ENCODE measurements at places on chromosomes 4 and X. TPM values are rescaled to one million over a fixed set of nuclear protein-coding genes. Genes with fewer than 3 reads are reported as not detected.

- DNase-seq: no peak
Measured at GRCh38 chr4:184281231-184282139, 63.8 kb upstream of the ENPP6 start.

TRO gene
- 70.0 TPM for polyA plus RNA-seq

DNA sequence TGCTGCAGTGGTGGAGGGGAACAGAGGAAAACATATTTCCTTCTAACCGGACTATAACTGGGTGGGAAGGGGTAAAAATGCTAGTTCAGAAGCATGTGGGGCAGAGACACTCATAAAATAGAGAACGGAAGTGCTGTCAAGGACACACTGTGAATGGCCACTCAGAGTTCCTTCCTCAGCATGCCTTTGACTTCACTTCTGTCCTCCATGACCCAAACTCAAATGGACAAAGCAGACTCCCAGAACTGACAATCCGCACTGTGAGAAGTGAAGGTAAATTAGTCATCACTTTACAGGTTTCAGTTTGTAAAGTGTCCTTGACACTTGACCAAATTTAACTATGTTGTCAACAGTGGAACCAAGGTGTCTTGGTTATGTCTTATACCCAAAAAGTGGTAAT lies 30.2 kb upstream of the ELF2 start:
- no peak for DNase-seq

LRIT3 gene
- not detected for polyA plus RNA-seq

DNA sequence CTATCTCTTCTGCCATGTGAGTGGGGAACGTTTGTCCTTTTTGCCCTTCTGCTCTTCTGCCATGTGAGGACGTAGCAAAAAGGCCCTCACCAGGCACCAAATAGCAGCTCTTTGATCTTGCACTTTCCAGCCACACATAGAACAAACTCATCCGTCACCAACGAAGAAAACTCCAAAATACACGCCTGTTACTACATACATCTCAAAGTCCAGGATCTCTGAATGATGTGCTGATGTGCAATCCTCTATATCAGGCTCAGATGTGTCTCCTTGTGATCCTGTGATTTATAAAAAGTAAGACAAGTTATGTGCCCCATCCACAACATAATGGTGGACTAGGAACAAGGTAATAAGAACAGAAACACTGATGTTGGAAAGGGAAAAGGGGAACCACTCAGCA lies 9.8 kb upstream of the TAB3 start:
- no peak for DNase-seq

- no peak for DNase-seq
Measured at GRCh38 chr4:60296386-60296785, 903.7 kb upstream of the ADGRL3 start.

- DNase-seq: no peak
Measured at GRCh38 chr4:169220854-169221411, 49.8 kb downstream of the SH3RF1 start.

- no peak for DNase-seq
Measured at GRCh38 chr4:80111276-80111675, 38.2 kb upstream of the ANTXR2 start.

- no peak for DNase-seq
Measured at GRCh38 chr4:163804001-163804400, 309.5 kb downstream of the TMA16 start.

DNA sequence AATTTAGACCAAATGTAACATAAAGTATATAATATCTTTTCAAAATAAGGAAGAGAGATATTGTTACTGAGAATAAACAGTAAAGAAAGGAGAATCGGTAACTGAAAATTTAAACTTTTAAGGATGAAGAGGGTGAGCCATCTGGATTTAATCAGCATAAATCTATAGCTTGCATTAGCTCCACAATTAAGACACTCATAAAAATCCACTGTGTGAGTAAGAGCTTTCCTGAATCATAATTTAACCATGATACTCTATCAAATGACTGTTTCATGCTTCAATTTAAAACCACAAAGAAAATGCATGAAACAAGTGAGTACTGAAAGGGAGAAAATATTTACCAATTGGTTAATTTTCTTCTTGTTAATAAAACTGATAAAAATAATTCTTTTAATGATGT lies 951.5 kb upstream of the SLIT2 start:
- DNase-seq: no peak

MAGEA10 gene
- polyA plus RNA-seq: 49.8 TPM

All from SK-N-SH (cell line).